MCF 10A (cell line): ENCODE measurements at places on chromosomes 6 and 20. TPM values are rescaled to one million over a fixed set of nuclear protein-coding genes. Genes with fewer than 3 reads are reported as not detected.

DNA sequence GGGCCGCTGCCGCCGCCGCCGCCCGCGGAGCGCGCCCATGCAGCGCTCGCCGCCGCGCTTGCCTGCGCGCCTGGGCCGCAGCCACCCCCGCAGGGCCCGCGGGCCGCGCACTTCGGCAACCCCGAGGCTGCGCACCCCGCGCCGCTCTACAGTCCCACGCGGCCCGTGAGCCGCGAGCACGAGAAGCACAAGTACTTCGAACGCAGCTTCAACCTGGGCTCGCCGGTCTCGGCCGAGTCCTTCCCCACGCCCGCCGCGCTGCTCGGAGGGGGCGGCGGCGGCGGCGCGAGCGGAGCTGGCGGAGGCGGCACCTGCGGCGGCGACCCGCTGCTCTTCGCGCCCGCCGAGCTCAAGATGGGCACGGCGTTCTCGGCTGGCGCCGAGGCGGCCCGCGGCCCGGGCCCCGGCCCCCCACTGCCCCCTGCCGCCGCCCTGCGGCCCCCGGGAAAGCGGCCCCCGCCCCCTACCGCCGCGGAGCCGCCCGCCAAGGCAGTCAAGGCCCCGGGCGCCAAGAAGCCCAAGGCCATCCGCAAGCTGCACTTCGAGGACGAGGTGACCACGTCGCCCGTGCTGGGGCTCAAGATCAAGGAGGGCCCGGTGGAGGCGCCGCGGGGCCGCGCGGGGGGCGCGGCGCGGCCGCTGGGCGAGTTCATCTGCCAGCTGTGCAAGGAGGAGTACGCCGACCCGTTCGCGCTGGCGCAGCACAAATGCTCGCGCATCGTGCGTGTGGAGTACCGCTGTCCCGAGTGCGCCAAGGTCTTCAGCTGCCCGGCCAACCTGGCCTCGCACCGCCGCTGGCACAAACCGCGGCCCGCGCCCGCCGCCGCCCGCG, 730 bp downstream of the INSM1 start:
- DNase-seq: no peak

- no peak for DNase-seq
These were observed 615 bp upstream of the UBE2J1 start for GRCh38 chr6:89353118-89353556.

- DNase-seq: no peak
These were observed 140.9 kb downstream of the LPA start for GRCh38 chr6:160523223-160523622.

DNA sequence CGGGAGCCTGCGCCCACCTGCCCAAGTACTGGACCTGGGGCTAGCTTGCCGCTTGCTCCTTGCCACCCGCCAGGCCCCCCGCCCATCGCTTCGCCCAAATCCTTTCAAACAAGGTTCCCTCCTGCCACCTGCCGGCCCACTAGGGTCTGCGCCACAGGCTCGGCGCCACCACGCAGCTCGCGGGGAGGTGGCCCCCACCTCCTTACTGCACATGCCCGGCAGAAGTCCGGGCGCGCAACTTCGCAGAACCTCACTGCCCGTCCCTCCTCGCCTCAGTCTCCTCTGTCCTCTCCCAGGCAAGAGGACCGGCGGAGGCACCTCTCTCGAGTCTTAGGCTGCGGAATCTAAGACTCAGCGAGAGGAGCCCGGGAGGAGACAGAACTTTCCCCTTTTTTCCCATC, 11.2 kb downstream of the GNAS-AS1 start:
- no peak for DNase-seq

The SLC17A1 gene
- total RNA-seq: not detected in 2 replicates

The GSTA1 gene
- not detected in 2 replicates for total RNA-seq
